ENCODE measurements at places on chromosomes 1 and 21. TPM values are rescaled to one million over a fixed set of nuclear protein-coding genes. Genes with fewer than 3 reads are reported as not detected.

DNA sequence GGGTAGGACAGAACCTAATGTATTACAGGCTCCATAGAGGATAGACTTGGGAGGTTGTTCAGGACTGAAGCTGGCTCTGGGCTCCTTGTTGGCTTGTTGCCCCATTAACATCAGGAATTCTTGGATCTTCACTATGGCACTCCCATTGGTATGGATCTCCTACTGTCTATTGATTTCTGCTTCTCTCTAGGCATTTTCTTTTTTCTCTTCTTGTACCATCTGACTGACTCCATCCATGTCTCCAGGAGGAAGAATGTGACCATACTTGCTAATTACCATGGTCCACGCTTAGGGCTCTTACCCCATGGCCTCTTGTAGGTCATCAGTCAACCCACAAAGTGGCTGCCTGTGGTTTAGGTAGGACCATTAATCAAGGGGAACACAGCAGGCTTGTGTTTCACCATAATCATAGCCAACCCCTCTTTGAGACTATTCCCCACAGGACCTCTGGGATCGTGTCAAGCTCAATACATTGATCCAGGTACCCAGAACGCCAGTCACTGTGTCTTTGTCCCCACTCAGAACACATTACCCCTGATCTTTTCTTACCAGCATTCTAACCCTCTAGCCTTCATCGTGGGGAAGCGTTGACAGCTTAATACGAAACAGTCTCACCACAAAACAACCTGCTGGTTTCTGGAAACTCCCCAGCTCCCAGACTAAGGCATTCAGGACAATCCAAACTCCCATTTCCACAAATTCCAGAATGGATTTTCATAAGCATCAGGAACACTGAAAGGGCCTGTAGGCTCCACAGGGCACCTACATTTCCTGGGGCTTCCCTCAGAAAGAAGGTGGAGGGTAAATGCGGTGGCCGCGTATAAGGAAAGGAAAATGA lies 97.1 kb downstream of the ETS2 start:
- no peak for DNase-seq

- no peak for DNase-seq
These were observed 25.7 kb downstream of the LDLRAD1 start for GRCh38 chr1:53992085-53992874.

- no peak for DNase-seq
These were observed 14.9 kb downstream of the MAPKAPK2 start for GRCh38 chr1:206699626-206700025.

DNA sequence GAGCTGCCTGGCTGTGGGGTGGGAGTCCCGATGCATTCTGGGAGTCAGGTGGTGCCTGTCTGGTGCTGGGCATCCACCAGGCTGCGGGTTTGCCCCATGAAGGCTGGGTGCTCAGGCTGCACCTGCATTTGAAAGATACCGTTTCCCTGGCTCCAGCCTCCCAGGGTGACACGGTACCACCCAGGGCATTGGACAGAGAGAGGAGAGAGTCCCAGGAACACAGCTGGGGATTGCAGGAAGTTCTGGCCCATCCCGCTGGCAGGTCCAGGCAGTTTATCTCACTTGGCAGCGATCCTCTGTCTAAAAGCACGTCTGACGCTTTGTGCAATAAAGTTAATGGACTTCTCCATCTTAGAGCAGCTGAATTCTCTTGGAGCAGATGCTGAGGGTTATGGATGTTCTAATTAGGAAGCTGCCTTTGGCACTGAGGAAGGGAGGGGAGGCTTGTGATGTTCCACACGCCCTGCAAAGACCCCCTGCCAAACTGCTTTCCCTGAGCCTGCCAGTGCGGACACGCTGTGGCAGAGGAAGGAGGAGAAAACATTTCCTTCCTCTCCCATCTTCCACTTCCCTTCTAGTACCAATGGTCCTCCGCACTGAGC lies 246.9 kb downstream of the GRIK3 start:
- DNase-seq, result no peak

- no peak for DNase-seq
These were observed 725.1 kb downstream of the BRINP3 start for GRCh38 chr1:189752461-189752995.

DNA sequence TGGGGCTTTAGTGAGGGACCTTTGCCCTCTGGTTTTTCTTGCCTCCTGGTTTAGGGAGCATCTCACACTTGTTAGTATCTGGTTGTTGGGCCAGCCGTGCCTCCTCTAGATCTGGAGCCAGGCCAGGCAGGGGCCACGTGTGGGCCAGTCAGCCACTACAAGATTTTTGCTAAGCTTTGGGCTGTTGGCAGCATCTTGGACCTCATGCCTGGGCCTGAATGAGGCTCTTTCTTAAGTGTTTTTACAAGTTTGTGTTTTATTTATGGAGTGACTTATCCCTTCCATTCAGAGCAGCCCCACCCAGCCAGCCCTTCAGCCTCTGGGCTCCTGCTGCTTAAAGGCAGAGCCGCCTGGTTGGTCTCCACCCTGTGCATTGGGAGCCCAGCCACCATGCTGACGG lies 1.6 kb upstream of the SH3BGRL3 start:
- DNase-seq, result no peak

DNA sequence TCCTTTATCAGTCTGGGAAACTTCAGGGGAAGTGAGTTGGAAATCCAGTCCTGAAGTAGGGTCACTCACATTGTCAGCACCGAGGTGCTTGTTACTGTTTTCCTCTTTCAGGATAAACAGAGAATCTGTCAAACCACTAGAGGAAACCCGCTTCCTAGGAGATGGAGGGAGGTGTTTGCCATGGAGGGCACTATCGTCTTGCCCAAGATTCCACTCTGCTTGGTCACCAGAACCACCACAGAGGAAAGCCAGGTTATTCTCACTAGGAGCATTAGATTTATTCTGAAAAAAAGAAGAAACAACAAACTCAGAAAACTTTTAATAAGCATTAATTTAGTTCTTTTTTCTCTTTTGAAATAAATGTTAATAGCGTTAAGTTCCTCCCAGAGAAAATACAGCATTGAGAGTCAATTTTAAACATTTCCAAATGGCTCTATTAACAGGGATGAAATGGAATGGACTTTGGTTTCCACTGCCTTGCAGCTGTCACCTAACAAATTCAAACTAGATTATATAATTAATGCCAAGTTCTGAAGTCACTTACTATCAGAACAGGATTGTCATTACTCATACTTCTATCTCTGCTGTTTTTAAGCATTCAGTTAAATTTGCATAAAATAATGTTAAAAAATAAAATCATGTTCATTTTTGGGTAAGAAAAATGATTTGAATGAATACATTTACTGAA lies 242.8 kb downstream of the CRB1 start:
- no peak for DNase-seq

DNA sequence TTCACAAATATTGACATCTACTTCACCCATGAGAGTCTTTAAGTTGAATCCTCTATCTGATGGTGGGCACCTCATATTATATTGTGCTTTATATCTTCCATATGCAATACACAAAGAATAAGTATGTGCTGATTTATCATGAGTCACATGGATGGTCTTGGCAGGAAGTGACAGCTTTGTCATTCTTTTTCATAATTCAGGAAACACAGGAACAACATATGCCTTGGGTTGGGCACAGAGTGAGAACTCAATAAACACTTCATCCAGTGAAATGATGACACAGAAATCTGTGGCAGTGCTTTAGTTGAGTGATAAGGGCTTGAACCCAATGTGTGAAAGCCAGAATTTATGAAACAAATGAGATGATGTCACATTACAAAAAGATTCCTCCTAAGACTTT lies 41.2 kb downstream of the GADD45A start:
- DNase-seq, result no peak

DNA sequence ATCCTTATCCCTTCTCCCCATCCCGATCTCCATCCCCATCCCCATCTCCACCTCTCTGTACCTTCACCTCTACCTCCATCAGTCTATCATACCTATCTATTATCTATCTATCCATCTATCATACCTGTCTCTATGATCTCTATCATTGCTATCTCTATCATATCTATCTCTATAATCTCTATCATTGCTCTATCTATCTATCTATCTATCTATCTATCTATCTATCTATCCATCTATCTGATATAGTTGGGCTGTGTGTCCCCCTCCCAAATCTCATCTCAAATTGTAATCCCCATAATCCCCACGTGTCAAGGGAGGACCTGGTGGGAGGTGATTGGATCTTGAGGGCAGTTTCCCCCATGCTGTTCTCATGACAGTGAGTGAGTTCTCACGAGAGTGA lies 97.9 kb upstream of the PAXBP1 start:
- DNase-seq, result no peak

- no peak for DNase-seq
These were observed 3.9 kb downstream of the CLDN19 start for GRCh38 chr1:42736152-42736551.

DNA sequence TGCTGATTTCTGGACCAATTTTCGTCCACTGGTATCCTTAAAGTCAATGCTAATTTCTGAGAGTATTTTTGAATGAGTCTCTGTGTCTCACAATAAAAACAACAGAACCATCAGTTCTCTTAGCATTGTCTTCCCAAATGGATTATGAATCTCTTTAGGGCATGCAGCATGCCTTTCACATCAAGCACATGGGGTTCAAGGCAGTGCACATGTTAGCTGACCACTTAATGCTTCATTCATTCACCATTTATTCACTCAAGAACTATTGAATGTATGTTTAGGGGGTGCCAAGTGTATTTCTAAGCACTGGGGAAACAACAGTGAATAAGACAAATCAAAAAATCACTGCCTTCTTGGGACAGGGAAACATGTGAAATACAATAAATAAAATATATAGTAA lies 126.7 kb upstream of the SLC44A3 start:
- no peak for DNase-seq

RHD gene
- total RNA-seq, result not detected

RPE65 gene
- not detected for total RNA-seq

DEPDC1 gene
- not detected for total RNA-seq

TPTE gene
- not detected for total RNA-seq

NTNG1 gene
- total RNA-seq, result 4.9 TPM

Measured in body of pancreas (tissue), 4 donors.